ENCODE measurements at places on chromosomes 3 and 15. TPM values are rescaled to one million over a fixed set of nuclear protein-coding genes. Genes with fewer than 3 reads are reported as not detected.

KLHL40 gene
- total RNA-seq, result not detected

SLC35G2 gene
- 0.40 TPM for total RNA-seq

SCN5A gene
- total RNA-seq, result not detected

CHMP2B gene
- total RNA-seq, result 31.5 TPM

CLDN11 gene
- total RNA-seq, result 0.33 TPM
